Endothelial cell of umbilical vein (primary cell): ENCODE measurements at places on chromosomes 2 and 18.

DNA sequence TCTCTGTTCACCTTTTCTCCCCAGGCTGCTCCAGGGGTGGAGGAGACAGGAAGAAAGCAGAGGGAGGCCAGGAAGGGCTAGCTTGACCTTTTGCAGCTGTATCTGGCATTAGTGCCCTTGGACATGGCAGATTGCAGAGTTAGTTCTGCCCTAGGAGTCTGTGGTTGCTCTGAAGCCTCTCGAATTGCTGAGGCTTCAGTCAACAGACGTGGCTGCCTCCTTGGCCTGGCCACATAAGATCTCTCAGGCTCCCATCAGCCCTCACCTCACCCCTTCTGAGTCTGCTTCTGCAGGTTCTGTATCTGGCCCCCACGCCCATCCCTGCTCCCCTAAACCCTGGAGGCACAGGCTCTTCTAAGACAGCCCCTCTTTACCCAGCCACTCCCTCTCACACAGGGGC, 18.2 kb upstream of the PLB1 start:
- DNase-seq: no peak

DNA sequence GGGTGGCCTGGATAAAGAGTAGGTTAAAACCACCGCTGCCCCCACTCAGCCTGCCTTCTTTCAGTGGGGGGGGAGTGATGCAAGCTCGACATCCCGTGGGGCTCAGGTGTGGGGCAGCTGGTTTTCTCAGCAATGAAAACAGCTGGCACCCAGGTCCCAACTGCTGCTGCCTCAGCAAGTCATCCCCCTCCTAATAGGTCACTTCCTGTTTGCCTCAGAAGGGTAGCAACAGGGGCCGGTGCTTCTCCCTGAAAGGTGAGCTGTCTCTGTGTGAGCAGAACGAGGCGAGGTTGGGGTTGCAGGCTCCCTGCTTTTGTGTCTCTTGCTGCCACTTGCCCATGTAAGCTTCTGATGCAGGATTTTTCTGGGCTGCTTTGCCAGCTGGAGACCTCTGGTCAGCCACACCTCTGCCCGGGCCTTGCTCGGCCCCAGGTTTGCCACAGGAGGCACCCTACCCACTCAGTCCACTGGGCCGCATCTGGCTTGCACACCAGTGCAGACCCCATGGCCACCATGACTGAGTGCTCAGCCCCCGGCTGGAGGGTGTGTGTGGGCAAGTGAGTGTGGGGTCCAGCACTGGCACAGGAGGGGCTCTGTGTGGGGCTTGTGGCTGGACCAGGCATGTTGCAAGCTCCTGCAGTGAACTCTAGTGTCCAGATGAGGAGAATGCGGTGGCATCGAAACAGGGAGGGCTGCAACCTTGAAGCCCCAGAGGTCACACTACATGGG, 11.5 kb upstream of the ASB1 start:
- no peak for DNase-seq

DNA sequence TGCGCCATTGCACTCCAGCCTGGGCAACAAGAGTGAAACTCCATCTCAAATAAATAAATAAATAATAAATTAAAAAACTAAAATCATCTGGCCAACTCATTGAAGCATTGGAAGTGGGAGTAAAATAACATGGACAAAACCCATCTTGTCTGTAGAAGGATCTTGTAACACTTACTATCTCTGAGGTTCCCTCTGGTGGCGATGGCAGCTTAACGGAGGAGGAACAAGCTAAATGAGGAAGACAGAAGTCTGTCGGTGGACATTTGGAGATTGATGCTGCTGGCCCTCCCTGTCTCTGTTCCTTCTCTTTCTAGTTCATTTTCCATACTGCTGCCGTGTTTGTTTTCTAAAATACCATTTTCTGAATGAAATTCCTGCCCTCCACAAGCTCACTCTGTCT, 43.4 kb downstream of the ZCCHC2 start:
- peak; percentile 40 for DNase-seq

- no peak for DNase-seq
These were observed 256.0 kb downstream of the HAUS1 start for GRCh38 chr18:46360102-46360699.

DNA sequence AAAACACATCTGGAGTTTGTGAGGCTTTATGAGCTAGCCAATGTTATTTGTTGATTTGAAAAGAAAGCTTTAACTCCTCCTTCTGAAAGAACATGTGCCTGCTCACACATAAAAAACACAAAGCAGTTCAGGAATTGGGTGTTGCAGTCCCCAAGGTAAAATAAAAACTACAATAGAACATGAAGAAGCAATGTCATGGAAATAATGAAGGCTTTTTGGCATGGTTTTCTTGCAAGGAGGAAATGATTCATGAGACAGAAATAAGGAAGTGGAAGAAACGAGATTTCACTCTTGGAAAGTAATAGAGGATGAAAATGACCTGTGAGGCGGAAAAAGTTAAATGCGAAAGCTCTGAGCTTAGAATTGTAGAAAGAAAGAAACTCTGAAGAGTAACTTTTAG, 81.1 kb downstream of the TRIB2 start:
- DNase-seq: peak; percentile 92

- DNase-seq: no peak
These were observed 186.1 kb downstream of the ZFP36L2 start for GRCh38 chr2:43040084-43040854.

GRCh38 chr18:62332964-62333695, 8.0 kb downstream of the TNFRSF11A start:
- DNase-seq: no peak

DNA sequence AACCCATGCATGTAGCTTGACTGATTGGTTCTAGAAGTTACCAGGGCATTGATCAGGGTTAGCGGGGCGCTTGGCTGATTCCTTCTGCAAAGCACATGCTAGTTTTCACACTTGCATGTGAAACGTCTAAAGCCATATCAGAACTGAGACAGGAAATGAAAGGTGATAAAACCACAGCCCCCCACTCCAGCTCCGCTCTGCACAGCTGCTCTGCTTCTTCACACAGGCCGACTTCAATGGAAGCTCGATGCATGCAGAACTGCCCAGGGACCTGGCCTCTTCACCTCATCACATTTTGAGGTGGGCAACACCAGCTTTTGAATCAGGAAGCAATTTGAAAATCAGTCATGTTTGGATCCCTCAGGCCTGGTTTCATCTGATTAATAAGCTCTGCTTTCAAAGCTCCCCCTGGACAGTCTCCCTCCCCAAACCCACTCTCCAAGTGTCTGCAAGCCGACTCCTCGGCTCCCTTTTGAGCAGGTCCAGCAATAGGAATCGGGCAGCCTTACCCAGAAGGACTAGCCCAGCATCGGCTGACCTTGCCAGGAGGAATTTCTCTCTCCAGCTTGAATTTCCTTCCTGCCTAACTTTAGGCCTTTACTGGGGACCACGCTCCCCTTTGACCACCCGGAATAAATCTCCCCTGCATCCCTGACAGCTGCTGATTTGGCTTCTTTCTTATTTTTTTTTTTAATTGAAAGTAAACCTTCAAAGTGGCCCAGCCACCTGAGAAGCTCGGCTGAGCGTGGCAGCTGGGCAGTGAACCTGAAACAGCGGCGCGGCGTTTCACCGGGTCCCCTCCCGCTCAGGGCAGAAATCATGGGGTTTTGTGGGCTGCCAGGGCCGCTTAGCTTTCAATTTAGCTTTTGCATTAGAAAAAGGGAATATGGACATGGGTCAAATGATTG, 31.7 kb downstream of the HRH4 start:
- no peak for DNase-seq

DNA sequence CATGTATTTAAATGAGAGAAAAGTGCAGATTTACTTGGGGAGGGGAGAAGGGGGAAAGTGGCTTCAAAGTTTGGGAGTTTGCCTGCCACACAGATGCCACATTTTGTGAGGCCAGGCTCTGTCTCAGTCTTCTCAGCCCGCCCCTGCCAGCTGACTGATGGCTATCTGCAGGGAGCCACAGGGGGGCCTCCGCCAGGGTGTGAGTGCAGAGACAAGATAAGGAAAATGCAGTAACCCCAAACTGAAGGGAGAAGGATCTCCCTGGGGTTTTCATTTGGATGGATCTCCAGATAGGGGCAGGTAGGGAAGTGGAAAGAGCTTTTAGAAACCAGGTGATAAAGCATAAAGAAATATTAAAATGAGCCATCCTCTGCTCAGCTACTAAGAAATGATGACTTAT, 128.8 kb downstream of the ZNF521 start:
- DNase-seq: no peak

GRCh38 chr2:118667348-118667747, 180.1 kb downstream of the EN1 start:
- no peak for DNase-seq

DNA sequence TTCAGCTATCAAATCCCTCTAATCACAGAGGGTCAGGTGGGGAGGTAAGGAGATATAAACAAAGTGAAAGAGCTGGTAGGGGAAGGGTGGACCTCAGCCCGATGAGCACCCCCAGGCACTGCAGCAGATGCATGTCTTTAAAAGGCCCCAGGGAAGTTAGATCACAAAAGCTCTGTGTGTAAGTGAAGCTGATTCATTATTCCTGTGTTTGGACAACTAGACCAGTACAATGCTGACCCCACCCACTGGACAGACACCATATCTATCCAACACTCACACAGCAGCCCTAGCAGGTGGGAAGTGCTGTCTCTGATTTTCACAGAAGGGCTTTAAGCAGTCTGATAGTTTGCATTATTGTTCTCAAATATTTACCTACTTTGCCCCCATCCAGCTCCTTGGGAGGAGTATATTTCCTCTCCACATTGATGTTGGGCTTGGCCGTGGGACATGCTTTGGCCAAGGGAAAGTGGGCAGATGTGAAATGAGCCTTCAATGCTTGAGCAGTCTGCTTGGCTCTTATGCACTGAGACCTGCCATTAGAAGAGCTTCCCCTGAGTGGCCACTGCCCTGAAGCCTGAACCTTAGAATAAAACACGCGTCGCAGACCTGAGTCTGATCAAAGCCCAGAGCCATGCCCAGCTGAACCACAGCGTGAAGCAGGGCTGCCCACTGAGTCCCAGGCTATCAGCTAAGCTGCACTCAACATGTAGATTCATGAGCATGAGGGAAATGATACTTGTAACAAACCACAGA, 111.4 kb downstream of the COPS8 start:
- DNase-seq: no peak

GRCh38 chr2:46914578-46915230, 902 bp downstream of the MCFD2 start:
- peak; percentile 38 for DNase-seq

DNA sequence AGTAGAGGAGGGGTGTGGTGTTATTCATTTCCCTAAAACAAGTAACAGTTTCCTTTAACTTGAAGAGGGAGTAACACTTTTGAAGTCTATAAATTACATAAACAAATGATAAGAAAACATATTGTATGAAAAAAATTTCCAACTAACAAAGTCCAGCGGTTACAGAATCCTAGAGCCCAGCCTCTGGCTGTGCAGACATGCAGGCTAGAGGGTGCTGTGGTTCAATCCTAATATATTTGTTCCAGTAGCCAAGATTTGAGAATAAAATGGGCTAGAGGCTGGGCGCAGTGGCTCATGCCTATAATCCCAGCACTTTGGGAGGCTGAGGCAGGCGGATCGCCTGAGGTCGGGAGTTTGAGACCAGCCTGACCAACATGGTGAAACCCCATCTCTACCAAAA, 56.9 kb downstream of the WDR75 start:
- peak; percentile 26 for DNase-seq

DNA sequence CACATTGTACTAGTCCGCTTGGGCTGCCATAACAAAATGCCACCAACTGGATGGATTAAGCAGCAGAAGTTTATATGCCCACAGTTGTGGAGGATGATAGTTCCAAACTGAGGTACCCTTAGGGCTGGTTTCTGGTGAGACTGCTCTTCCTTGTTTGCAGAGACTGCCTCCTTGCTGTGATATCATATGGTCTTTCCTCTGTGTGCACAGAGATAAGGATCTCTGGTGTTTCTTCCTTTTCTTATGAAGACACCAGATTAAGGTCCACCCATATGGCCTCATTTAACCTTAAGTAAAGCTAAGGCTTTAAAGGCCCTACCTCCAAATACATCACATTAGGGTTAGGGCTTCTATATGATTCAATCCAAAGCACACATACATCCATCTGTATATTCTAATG, 738.2 kb upstream of the GCFC2 start:
- no peak for DNase-seq

DNA sequence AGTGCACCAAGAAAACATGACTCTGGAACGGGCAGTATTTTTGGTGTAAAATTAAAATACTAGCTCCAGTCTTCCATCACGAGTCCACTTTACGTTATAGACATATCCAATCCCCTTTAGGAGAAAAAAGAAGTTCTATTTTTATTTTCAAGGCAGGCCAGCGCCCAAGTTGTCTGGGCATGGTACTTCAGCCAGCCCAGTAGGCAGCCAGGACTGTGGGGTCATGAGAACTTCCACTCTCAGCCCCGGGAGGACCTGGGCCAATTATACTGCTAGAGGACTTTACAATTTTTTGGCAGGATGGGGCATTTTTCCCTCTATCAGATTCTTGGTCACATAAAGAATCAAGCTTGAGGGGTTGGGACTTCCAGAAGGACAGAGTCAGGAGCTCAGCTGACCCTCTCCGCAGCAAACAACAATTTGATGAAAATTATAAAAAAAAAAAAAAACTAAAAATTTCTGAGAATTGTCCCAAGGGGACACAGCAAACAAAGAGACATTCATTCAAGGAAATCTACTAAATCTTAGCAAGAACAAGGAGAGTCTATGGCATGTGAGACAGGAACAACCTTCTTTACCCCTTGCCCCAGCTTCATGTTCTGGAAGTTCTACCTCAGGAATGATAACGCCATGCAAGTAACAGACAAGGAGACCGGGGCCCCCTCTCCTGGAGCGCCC, 37.3 kb upstream of the B3GNT2 start:
- no peak for DNase-seq

- DNase-seq: peak; percentile 64
These were observed 158.0 kb downstream of the TCF4 start for GRCh38 chr18:55430026-55430425.

DNA sequence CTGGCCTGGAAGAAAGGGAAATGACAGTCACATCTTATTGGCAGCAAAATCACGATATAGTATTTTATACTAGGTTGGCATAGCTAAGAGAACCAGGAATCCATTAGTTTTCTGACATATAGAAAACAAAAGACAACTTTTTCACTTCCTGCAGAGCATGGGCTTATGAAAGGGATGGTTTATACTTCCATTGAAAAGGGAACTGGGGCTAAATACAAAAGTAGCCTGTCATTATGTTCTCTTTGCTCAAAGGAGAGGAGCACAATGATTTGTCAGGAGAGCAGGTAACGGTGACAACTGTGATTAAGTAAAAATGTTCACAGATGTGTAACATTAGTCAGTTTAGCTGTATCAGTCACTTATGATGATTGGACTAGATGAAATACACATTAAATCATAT, 46.4 kb downstream of the SLC25A12 start:
- DNase-seq: no peak

GRCh38 chr2:73117441-73117840, 4.7 kb upstream of the RAB11FIP5 start:
- DNase-seq: no peak

- DNase-seq: peak; percentile 52
These were observed 98.2 kb upstream of the B3GNT7 start for GRCh38 chr2:231297108-231297908.
